ENCODE measurements at places on chromosomes 3 and 15.

DNA sequence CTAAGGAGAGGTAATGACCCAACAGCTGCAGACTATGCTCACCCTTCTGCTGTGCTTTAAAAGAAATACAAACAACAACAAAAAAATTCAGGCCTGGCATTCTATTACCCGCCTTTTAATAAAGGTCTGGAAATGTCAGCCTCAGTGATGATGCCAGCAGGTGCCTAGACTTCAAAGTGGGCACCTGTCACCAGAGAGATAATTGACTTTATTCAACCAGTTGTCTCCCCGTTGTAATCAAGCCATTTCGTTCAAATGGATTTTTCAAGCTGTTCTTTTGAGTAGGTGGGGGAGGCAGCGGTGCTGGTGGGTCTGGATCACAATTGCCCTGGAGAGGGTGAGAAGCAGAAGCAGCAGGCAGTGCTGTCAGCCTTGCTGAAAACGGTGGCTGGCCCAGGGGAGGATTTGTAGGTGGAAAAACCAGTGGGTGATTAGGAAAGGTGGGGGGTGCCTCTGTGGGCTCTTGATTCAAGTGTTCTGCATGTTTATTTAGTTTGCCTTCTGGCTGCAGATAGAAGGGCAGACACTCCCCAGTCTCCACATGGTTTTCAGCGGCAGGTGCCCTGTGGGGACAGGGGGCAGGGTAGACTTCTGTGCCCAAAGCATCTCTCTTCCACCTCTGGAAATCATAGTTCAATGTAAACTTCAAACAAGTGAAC lies 300.2 kb upstream of the SLCO3A1 start:
- no peak for DNase-seq

- no peak for DNase-seq
Measured at GRCh38 chr15:81183439-81183775, 13.3 kb upstream of the IL16 start.

GRCh38 chr3:168049367-168049974 lies 46.3 kb downstream of the GOLIM4 start:
- no peak for DNase-seq

GRCh38 chr3:67196677-67197076 lies 198.6 kb downstream of the KBTBD8 start:
- DNase-seq, result no peak

- DNase-seq, result no peak
Measured at GRCh38 chr15:76393614-76394013, 57.0 kb downstream of the ISL2 start.

GRCh38 chr3:13717222-13717895 lies 162.5 kb downstream of the WNT7A start:
- DNase-seq, result no peak

GRCh38 chr3:46076606-46077005 lies 49.3 kb upstream of the XCR1 start:
- DNase-seq, result no peak

DNA sequence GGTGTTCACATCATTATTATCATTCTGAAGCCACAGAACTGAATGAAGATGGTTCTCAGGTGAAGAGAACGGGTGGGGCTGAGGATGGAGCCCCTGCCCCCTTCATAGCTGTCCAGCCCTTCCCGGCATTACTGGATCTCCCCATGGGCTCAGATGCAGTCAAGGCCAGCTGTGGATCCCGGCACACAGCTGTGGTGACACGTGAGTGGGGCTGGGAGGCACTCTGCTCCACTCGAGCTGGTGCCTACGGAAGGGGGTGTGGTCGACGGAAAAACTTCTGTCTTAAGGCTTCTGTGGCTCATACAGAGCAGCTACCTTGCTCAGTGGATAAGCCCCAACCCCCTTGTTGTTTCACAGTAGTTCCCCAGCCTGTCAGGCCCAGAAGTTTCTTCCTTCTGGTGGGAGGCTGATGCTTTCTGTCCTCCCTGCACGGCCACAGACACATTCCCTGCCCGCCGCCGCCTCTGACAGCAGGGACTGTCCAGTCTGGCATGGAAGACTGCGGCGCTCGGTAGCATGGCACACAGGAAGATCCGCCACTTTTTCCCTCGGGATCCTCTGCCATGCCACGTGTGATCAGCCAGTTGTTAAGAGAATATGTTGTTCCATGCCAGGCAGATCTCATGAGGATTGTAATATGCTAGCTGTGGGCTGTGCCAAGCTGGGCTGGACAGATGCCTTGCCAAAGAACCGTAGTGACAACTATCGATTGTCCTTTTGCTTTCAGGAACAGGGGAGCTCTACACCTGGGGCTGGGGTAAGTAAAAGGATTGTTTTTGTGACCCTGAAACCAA lies 5.8 kb downstream of the RCCD1 start:
- DNase-seq, result no peak

DNA sequence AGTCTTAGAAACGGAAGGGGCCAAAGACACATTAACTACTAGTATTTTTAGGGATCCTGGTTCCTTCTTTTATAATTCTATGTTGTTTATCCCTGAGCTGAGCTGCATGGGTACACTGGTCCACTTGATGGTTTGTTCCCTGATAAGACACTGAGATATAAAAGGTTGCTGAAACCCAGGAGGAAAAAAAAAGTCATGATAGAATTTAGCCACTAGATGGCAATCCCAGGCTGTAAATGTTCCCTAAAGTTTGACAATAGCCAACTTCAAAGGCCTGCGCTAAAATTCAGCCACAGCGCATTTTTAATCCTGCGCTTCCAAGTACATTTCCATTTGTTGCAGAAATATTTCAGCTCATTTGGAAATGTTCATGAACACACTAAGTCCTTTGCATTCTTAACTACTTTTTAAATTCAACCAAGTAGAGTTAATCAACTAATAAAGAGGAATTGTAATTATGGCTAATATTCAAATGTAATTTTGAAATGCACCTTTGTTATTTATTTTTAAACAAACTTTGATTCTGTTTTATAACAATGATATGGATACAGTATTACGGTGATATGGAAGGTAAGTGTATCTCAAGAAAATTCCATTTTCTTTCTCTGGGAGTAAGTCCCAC lies 249.3 kb upstream of the FEZF2 start:
- no peak for DNase-seq

DNA sequence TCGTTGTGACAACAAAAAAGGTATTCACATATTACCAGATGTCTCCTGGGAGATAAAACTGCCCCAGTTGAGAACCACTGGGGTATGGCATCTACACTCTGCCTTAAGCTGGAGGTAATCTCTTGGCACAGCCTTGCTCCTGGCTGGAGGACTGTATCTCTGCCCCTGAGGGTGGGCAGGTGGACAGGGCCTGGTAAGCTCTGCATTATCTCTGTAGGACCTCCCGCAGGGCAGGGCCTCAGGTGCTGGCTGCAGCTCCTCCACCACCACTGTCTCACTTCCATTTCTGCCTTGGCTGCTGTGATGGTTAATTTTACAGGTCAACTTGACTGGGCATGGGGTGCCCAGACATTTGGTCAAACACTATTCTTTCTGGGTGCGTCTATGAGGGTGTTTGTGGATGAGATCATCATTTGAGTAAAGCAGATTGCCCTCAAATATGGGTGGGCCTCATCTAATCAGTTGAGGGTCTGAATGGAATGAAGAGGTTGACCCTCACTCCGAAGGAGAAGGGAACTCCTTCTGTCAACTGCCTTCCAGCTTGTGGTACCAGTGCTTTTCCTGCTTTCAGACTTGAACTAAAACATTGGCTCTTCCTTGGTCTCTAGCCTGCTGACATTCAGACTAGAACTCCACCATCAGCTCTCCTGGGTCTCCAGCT lies 9.8 kb upstream of the RHCG start:
- no peak for DNase-seq

DNA sequence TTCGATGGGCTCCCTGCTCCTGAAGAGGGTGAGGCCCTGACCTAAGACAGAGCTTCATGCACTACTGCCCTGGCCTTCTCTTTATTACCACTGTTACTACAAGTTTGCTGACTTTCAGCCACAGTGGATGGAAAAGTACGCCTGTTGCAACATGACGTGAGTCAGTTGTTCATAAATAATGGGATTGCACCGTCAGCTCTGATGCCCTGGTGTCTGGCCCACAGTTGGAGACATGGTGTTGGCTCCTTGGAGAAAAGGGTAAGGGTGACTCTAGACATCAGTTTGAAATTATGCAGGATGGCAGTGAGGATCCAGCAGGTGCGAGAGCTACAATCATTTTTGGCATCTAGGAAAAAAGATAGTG lies 5.5 kb downstream of the PAQR5 start:
- DNase-seq, result no peak

DNA sequence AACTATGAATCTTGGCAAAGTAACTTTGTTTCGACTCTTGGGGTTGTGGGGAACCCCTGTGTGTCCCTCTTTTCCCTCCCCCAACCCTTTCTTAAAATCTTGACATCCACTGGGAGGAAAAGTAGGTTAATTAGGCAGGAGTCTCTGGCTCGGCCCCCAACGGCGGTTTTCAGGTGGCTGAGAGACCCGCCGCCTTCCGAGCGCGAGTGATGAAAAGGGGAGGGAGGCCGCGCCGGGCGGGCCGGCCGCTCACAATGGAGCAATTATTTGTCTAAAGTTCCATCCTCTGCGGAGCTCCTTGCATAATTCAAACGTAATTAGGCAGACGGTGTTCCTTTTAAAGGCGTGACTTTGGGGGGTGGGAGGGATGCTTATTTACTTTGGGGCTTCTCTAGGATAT lies 51.7 kb downstream of the ZIC4 start:
- DNase-seq, result no peak

DNA sequence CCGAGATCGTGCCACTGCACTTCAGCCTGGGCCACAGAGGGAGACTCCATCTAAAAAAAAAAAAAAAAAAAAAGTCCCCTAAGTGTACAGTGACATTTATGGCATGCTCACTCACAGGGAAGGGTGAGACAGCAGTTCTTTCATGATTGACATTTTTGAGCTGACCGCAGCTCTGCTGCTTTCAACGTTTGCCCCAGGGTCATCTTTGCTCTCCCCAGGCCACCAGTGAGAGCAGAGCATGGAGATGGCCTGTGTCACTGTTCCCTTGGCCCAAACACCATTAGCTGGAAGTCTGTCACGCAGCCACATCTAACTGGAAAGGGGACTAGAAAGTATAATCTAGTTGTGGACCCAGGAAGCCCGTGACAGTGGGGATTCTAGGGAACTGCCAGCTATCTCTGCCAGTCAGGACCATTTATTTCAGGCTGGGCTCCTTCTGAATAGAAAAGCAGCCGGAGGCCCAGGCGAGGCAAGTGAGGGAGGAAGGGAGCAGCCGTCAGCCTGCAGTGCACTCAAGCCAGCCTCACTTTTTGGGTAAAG lies 193.4 kb upstream of the HES1 start:
- no peak for DNase-seq

GRCh38 chr3:190532731-190533203 lies 18.9 kb downstream of the IL1RAP start:
- DNase-seq, result no peak

DNA sequence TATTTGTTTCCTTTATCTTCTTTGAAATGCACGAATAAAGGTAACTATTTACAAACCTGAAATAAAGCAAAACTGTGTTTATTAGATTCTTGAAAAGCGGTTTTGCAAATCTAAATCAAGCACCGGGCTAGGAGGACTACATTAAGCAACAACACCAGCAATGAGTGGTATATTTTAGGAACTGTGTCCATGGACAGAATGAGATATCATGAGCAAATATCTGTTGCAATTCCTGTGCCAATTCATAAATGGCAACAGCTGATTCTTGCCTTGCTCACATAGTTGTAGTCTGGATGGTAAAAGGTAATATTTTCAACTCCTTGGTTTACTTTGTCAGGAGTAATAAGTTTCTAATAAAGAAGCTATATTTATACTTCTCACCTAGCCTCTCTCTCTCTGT lies 403.3 kb downstream of the LPP start:
- DNase-seq, result no peak

All from right kidney (tissue), 9 donors.